ENCODE measurements at places on chromosomes 7 and 10. TPM values are rescaled to one million over a fixed set of nuclear protein-coding genes. Genes with fewer than 3 reads are reported as not detected.

The TAF3 gene
- 11.3 TPM for polyA plus RNA-seq

The OR6B1 gene
- polyA plus RNA-seq: not detected

The DGKB gene
- polyA plus RNA-seq: not detected

The GBX1 gene
- not detected for polyA plus RNA-seq

The COL17A1 gene
- 1.4 TPM for polyA plus RNA-seq

The EGFR gene
- polyA plus RNA-seq: 3.5 TPM

The AGAP4 gene
- 18.2 TPM for polyA plus RNA-seq

Data from stomach (tissue), 19 donors.